ENCODE measurements at places on chromosomes 11 and 22.

DNA sequence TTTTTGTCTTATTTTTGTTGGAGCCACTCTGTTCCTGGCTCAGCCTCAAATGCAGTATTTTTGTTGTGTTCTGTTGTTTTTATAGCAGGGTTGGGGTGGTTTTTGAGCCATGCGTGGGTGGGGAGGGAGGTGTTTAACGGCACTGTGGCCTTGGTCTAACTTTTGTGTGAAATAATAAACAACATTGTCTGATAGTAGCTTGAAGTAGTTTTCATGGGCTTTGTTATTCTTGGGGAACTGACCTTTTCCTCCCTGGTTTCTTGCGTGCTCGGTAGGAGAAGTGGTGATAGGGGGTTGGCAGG lies 6.0 kb upstream of the MCM5 start:
- DNase-seq, result no peak

DNA sequence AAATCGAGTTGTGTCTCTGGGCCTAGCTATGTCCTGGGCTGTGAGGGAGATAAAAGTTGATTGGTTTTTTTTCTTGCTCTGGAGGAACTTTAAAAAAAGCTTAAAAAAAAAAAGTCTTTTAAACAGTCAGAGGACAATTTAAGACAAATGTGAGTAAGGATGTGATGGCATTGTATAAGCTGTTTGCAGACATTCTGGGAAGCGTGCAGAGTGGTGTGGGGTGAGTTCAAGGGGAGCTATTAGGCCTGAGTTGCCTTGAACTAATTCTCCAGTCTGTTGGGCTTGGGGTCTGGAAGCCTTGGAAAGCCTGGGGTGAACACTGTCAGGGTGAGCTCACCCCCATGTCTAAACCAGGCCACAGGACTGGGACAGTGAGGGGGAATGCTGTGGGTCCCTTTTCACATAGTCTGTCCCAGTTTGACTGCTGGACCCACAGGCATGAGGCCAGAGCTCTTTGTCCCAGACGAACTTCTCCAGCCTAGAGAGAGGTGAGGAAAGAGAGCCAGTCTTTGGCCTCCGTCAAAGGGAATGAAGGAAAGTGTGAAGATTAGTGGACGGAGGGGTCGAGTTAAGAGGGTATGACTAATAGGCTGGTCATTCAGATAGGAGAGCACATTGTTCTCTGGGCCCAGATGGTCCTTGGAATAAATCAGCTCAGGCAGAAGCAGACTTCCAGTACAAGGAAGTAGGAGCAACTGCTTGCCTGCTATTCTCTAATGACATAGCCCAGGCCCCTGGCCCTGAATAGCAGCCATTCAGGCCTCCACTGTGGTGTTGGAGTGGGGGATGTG lies 76.4 kb upstream of the NNMT start:
- DNase-seq, result no peak

- no peak for DNase-seq
Measured at GRCh38 chr11:94139416-94139815, 10.8 kb downstream of the PANX1 start.

DNA sequence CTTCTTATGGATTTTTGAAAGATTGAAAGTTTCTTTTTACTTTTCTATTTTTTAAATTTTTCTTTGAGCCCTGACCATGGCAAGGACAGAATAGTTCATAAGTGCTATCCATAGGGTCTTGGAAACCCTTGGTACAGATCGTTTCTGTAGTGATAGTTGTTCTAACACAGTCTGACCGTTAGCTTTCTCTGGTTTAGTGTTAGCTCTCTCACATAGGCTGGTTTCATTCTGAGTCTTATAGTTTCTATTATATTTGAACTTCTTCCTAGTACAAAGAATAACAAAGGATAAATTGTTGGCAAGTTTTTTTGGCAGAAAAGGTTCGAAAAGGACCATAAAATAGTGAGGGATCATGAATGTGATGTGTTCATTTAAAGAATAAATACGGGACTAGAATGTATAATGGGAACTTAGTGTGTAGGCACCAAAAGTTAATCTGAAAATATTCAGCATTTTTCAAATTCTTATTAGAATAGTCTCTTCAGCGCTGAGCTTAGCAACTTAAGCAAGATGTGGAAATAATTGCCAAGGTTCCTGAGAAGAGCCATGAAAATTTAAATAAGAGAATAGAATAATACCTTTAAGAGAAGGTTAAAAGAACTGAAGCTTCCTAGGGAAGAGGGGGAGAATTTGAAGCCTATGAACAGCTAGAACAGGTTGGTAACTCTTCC lies 24.1 kb downstream of the FDX1 start:
- DNase-seq, result no peak

GRCh38 chr11:20000351-20001134 lies 159.7 kb downstream of the DBX1 start:
- no peak for DNase-seq
